ENCODE measurements at places on chromosomes 6 and 20.

GRCh38 chr6:138988469-138988834 lies 399 bp upstream of the REPS1 start:
- no peak for DNase-seq

DNA sequence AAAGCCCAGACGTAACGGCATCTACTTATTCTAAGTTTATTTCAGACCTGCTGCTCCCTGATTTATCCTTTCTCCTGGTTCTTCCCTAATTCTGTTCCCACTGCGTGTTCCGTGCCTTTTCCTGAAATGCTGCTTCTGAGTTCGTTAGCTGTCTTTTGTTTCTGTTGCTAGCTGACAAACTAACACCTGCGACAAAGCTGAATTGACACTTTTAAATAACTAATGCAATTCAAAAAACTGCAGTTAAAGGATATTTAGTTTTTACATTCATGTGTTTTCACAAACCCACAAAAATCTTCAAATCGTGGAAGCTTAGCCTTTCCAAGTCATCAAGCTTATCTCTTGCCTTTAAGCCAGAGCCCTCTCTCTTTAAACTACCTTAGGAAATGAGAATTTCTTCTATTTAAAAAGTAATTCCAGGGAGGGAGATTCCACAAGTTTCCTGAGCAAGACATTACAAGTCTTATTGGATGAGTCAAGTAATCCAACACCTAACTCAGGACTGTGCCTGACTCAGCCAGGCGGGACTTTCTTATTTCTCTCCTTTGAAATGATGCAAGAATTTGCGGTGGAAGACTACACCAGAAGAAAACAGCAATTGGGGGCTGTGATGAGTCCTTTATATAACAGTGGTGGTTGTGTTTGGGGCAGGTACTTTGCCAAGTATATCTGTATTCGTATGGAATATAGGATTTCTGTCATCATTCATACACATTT lies 6.3 kb downstream of the ADTRP start:
- no peak for DNase-seq

DNA sequence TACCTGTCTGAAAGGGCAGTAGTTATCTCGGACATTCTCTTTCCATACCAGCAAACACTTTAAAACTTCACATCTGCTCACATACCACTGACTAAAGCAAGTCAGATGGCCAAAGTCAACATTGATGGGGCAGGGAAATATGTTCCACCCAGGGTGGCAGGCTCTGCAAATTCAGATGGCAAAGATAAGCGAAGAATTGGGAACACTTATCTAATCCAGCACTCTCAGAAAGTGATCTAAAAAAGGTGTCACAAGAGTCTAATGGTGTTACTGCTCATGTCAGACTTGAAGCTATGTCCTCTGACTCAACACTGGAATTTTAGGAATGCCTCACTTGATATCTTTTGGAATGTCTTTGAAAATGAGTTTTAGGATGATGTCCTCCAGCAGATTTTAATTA lies 1086.2 kb downstream of the KIF16B start:
- no peak for DNase-seq

GRCh38 chr20:23387118-23387443 lies 25.1 kb downstream of the GZF1 start:
- DNase-seq = no peak

DNA sequence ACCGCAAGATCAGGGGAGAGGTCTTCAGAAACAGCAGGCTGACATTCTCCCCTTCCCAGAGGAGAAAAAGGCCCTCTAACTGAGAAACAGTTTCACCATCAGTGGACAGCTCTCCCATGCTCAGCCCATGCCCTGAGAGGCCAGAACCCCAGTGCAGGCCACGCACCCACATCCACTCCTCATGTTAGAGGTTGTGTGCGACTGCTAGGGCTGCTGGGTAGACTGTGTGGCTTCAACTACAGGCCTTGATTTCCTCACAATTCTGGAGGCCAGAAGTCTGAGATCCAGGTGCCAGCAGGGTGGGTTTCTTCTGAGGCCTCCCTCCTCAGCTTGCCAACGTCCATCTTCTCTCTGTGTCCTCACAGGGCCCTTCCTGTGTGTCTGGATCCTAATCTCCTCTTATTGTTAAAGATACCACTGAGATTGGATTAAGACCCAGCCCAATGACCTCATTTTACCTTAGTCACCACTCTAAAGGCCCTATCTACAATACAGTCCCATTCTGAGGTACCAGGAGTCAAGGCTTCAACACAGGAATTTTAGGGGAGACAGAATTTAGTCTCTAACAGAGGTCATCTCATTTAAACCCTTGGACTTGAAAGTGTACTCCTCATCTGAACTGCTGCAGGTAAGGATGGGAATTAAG lies 67.7 kb upstream of the CD93 start:
- DNase-seq = no peak

DNA sequence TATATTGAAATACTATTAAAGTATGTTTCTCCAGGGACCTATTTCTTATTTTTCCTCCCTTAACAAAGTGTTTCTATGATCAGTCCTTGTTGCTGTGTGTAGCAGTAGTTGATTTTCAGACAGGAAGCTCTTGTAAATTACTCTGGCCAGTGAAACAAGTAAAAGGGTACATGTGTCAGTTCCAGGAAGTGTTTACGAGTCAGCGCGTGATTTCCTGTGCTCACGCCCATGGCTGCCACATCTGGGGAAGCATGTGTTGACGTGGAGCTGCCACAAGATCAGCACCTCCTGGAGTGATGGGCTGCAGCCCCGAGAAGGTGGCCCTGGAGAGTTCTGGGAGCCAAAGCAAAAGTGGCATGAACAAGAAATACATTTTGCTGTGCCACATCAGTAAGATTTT lies 38.6 kb upstream of the GGTLC1 start:
- peak; percentile 88 for DNase-seq

- no peak for DNase-seq
Observed at GRCh38 chr6:96478695-96479094, 42.9 kb upstream of the UFL1 start.

DNA sequence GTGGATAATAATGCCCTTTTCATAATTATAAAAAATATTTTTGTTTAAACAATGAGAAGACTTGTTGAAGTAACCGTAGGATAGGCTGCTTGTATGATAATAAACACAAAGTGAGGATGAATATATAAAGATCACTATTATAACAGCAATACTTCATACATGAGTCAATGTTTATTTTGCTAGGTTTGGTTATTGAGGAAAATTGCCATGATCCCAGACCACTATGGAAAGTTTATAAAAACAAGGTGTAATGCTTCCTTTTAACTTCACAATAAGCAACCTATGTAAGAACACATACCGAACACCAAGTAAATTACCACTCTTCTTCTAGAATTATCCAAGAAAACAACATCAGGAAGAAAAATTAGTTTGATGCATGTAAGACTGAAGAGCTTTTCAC lies 495.3 kb upstream of the RNF217 start:
- no peak for DNase-seq

DNA sequence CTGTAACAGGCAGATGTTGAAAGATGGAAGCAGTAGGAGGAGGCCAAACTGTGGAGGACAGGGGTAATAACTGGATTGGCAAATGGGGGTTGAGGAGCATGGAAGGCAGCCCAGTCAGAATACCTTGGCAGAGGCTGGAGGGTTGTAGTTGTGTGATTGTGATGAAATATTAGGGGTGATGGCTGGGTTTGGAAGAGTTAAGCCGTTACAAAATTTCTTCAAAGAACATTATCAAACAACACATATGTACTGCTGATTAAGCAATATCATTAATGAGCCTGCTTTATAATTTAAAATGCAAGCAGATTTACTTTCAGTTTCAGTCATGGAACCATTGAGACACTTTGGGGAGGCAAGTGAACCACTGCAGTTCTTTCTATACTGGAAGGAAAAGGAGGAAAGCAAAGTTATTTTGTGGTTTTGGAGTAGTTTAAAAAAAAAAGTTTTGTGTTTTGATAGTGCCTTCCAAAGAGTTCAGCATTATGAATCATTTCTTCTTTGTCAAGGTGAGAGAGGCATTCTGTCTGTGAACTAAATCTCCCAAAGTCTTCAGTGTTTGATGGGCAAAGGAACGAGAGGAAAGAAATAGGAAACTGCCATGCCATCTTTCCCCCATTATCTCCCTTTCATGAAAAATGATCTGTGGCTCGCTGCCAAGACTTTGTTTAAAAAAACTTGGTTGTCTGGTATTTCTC lies 20.7 kb downstream of the FOXO3 start:
- DNase-seq = peak; percentile 51

GRCh38 chr6:138662471-138662870 lies 111.1 kb upstream of the CCDC28A start:
- no peak for DNase-seq

- peak; percentile 41 for DNase-seq
Observed at GRCh38 chr6:24666097-24666640, 530 bp downstream of the TDP2 start.

DNA sequence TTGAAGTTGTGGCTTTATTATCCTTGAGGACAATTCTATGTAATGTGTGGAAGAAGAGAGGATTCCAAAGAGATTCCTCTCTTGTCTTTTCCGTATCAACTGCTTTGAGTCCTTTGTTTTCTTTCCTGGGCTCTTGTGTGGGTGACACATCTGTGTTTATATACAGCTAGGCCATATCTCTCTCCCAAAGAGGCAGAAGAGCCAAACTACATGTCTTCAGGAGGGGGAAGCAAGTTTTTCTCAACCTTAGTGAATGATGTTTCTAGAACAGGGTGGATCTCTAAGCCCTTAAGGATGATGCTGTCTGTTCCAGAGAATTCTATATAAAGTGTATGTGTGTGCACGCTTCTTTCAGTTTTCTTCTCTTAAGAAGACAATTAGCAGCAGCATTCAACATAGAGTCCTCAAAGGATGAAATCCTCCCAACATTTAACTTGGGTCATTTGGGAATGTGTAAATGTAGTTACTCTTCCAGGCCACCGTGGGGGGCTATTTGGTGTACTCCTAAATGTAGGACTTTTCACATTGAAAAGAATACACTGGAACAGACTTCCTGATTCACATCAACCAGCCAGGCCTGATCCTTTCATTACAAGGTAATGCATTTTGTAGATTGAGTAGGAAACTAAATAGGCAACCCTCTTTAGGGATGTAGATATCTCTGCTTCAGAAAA lies 92.8 kb upstream of the EEF1E1 start:
- DNase-seq = no peak

GRCh38 chr6:166106076-166106686 lies 61.5 kb downstream of the TBXT start:
- DNase-seq = peak; percentile 27

DNA sequence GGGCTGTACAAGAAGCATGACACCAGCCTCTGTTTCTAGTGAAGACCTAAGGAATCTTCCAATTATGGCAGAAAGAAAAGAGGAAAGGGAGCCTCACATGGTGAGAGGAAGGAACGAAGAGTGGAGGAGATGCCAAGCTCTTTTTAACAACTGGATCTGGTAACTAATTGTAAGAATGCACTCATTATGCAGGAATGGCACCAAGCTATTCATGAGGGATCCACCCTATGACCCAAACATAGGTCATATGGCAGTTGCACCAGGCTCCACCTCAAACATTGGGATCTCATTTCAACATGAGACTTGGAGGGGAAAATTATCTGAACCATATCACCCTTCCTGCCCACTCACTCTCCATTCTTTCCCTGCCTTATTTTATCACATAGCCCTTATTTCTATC lies 496.0 kb upstream of the SPTLC3 start:
- no peak for DNase-seq

GRCh38 chr6:139699911-139700310 lies 325.5 kb upstream of the CITED2 start:
- no peak for DNase-seq

DNA sequence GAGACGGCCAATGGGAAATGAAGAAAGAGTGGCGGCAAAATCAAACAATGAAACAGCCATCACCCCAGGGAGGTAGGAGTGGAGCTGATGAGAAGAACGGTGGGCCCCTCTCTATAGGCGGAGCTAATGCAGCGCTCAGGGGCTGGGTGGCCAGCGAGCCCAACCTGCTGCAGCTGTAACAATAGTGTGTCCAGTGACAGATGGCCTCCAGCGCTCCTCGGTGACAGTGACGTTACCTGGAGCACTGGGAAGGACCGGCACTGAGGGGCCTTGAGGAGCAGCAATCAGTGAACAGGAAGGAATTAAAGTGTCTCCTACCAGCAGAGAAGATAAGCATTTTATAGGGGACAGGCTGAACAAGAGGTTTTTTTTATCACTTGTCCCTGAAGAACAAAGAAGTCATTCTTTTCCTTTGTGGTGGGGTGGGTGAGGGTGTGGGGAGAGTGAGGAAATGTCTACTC lies 81.6 kb downstream of the FOXA2 start:
- DNase-seq = no peak

DNA sequence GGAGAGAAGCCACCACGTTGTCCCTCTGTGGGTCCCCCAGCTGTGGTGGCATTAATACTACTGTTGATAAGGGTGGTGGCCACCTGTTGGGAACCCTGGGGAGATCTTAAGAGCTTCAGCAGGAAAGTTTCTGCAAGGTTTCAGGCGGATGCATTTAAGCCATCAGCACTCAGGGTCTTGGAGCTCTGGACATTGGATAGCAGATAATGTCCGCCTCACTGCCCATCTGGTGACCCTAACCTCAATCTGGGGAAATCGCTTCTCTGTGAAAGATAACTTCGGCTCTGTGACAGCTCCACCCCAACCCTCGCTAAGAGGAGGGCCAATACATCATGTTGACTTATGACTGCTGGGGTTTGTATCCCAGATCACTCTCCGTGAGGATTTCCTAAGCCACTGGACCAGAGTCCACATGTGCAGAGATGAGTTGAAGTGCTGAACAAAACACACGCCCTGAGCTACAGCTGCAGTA lies 92.9 kb downstream of the FOXC1 start:
- no peak for DNase-seq

All from CD4-positive, alpha-beta T cell treated with Interleukin-4 for 4 hours (primary cell).